ENCODE measurements at places on chromosomes 13 and 19. TPM values are rescaled to one million over a fixed set of nuclear protein-coding genes. Genes with fewer than 3 reads are reported as not detected.

The PSG3 gene
- not detected for total RNA-seq

The RDH8 gene
- total RNA-seq: not detected

The ZNF284 gene
- 3.0 TPM for total RNA-seq

The HSH2D gene
- not detected for total RNA-seq

The IGFL1 gene
- total RNA-seq: not detected

The LILRA5 gene
- total RNA-seq: not detected

The SMIM17 gene
- not detected for total RNA-seq

The SIGLEC5 gene
- 0.72 TPM for total RNA-seq

The GAS6 gene
- 231 TPM for total RNA-seq

The VSIG10L gene
- total RNA-seq: 31.0 TPM

The C13orf46 gene
- total RNA-seq: not detected

The ENOX1 gene
- 0.34 TPM for total RNA-seq

The CLEC4G gene
- not detected for total RNA-seq

Data from lower leg skin (tissue), 4 donors.